Mammary epithelial cell (primary cell): ENCODE measurements at places on chromosomes 6 and 20. TPM values are rescaled to one million over a fixed set of nuclear protein-coding genes. Genes with fewer than 3 reads are reported as not detected.
A peak's percentile ranks its signal among the peaks of the same experiment; 100 is the strongest.

Gene SLC17A1
- total RNA-seq, result not detected

DNA sequence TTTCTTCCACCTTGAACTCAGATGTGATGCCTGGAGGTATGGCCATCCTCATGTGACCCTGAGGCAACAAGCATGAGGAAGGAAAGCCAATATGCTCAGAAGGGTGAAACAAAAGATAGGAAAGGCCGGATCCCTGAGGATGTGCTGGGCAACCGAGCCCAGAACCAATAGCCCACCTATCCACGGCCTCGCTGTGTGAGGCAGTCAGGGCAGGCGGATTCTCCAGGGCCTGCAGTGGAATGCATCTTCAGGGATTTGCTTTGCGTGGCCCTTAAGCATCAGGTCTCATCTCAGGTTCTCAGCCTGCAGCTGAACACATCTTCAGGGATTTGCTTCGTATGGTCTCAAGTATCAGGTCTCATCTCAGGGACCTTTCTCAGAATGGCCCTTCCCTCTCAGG lies 139.8 kb downstream of the ANKRD60 start:
- no peak for DNase-seq

DNA sequence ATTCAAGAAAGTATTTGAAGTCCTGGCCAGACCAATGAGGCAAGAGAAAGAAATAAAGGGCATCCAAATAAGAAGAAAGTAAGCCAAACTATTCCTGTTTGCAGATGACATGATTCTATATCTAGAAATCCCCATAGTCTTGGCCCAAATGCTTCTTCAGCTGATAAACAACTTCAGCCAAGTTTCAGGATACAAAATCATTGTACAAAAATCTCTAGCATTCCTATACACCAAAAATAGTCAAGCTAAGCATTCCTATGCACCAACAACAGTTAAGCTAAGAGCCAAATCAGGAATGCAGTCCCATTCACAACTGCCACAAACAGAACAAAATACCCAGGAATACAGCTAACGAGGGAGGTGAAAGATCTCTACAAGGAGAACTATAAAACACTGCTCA lies 60.1 kb upstream of the PHIP start:
- no peak for DNase-seq

Gene NKAPL
- 0.24 and 0.32 TPM in 2 replicates for total RNA-seq

DNA sequence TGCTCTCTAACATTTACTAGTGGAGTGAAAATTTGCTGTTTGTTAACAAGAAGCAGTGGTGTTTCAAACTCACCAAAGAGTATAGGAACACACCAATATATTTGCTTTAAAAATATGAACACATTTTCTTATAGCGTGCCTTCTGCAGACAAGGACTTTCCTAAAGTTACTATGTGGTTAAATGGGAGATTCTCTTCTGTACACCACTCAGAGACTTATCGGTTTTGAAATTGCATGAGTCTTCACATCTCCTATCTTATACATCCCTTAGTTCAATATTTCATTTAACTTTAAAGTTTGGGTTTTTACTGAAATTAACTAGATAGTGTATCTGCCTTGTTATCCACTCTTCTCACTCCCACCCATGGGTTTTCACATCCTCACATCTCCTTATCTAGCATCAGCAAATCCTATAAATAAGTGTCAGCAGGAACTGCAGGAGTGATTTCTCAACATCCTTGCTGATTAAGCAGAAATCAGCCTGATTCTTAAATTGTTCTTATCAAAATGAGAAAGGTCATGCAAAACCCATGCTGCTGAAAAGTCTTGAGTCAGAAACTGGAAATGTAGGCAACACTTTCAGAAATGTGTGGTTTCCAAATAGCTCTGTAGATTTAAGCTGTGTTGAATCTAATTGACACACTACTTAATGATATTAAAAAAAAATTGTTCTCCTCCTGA lies 1075.6 kb upstream of the GJE1 start:
- DNase-seq, result no peak

DNA sequence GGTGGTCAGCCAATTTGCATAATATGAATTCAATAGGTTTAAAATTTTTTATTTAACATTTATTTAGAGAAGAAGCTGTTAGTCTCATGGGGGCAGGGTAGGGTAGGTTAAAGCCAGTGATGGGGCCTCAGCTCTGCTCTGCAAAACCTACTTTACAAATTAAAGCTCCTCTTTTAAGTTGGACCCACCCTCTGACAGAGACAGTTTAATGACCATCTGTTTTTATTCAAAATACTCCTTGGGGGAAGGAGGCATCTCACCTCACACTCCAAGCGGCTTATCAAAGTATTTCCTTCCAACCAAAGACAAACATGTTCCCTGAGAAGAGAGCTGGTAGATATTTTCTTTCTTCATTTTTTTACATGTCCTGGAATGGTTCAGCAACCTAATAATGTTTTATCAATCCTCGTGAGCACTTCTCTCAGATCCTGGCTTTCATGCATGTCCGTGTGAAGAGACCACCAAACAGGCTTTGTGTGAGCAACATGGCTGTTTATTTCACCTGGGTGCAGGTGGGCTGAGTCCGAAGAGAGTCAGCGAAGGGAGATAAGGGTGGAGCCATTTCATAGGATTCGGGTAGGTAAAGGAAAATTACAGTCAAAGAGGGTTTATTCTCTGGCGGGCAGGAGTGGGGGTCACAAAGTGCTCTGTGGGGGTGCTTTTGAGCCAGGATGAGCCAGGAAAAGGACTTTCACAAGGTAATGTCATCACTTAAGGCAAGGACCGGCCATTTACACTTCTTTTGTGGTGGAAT lies 184.7 kb downstream of the GJA1 start:
- DNase-seq, result no peak

Gene VIP
- total RNA-seq, result not detected

- no peak for DNase-seq
These were observed 5.9 kb downstream of the TTLL2 start for GRCh38 chr6:167330750-167331149.

GRCh38 chr20:48003021-48003420 lies 217.7 kb upstream of the SULF2 start:
- DNase-seq, result no peak

DNA sequence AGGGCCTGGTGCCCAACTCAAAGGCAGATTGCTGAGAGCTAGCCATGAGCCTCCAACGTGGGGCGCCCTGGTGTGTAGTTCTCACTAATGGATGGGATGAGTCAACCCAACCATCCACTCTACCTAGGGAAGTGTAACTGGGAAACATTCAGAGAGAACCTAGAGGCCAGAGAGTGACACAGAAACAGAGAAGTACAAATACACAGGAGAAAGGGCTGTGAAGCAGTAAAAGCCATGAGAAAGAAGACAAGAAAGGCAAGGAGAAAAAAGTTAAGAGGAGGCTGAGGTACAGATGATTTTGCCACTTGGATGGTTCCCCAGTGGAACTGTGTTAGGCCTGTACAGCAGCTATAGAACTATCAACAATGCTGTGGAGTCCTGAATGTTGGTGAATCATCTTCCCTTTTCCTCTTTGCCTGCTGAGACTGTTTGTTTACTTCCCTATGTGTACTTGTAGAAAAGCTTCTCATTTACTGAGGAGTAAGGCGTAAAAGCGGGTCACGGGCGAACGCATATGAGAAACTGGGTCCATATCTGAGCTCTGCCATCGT lies 39.0 kb downstream of the MAN1A1 start:
- no peak for DNase-seq

- DNase-seq, result no peak
These were observed 78.7 kb downstream of the NCOA7 start for GRCh38 chr6:125869427-125869826.

- no peak for DNase-seq
These were observed 72.4 kb upstream of the TNFAIP3 start for GRCh38 chr6:137794516-137795201.

DNA sequence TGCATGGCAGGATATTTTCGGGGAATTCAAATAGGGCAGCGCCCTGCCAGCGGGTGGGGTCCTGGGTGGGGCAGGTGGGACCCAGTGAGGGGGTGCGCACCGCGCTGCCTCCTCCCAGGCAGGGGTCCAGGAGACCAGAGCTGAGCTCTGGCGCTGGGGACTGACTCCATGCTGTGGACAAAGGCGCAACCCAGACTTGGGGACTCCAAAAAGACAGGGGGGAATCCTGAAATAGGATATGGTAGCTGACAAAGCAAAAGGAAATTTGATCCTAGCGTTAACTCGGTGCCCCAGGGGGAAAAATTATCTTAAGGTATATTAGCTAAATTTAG lies 23.6 kb downstream of the TFAP2A start:
- no peak for DNase-seq

Gene NEURL2
- 2.1 and 4.0 TPM in 2 replicates for total RNA-seq

DNA sequence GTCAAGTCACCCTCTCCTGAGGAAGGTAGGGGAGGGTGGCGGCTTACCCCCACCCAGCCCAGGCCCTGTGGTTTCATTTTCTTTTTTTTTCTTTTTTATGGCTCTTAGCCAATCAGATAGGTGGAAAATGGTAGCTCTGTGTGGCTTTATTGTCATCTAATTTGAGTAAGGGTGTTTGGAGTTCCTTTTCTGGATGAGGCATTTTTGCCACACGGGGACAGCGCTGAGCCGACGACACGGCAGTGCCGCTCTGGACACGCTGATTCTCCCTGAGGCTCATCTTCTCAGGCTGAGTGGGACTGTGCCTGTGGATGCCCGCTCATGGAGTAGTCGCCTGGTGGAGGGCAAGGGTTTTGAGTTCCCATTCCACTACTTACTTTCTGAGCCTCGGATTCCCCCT lies 37.6 kb upstream of the ANGPT4 start:
- DNase-seq, result no peak

- DNase-seq, result peak; percentile 35
These were observed 3.4 kb downstream of the LINC00237 start for GRCh38 chr20:21102603-21103311.

Gene SLC24A3
- not detected in 2 replicates for total RNA-seq

Gene CST7
- not detected for total RNA-seq

Gene AFG1L
- 7.8 and 8.7 TPM in 2 replicates for total RNA-seq

DNA sequence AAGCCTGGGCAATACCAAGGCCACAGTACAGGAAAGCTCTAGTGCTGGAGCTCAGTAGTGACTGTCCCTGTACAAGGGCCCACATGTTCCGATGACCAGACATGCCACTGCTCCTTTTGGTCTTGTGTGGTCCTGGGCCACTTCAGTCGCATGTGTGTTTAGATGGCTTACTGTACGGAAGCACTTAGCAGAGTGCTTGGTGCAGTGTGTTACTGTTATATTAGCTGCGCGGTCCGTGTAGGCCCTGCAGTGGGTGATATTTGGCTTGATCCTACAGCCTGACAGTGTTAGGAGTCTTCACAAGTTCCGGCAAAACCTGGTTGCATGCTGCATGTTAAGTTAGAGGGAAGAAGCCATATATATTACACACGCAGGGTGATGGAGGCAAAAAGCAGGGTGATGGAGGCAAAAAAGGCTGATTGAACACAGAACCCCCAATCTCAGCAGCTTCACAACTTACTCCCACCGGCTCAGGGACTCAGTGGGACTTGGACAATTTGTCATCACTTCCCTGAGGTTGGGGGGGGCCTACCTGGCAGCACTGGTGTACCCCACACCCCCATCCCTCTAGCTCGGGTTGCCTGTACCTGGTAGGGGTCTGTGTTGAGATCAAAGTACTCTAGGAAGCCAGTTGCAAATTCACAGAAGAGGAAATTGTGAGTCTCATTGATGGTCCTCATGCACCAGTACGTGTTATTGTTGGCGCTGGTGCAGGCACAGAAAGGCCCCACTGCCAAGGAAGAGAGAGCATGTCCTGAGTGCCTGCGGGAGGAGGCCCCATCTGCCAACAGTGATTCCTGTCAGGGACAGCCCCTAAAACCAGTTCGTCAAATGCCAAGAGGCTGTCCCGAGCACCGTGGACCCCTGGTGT lies 122.6 kb downstream of the SULF2 start:
- DNase-seq, result no peak

Gene MROH8
- 0.21 and 1.3 TPM in 2 replicates for total RNA-seq

DNA sequence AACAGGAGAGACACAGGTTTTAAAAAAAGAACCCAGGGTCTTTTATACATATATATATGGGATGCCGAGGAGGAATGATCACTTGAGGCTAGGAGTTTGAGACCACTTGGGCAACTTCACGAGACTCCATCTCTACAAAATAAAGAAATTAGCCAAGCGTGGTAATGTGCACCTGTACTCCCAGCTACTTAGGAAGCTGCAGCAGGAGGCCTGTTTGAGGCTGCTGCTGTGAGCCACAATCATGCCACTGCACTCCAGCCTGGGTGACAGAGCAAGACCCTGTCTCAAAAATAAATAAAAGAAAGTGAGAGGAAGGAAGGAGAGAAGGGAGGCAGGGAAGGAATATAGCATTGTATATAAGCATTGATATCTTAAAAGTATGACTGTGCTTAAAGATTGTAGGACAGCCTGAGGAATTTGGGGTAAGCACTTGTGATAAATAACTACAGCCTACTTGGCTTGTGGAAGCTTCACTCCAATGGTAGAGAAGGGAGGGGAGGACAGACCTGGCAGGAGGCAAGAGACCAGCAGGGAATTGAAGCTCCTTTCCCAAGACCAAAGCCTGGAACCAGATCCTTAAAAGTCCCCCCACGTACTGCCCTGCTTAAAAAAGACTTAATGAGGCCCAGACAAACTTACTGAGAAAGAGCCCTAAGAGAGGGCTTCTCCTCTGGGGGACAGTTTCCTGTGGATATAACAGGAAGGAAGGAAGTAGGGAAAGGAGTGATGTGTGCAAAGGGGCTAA lies 2.5 kb upstream of the SNTA1 start:
- DNase-seq, result no peak

- no peak for DNase-seq
These were observed 110.1 kb upstream of the HDAC2 start for GRCh38 chr6:114080891-114081510.

DNA sequence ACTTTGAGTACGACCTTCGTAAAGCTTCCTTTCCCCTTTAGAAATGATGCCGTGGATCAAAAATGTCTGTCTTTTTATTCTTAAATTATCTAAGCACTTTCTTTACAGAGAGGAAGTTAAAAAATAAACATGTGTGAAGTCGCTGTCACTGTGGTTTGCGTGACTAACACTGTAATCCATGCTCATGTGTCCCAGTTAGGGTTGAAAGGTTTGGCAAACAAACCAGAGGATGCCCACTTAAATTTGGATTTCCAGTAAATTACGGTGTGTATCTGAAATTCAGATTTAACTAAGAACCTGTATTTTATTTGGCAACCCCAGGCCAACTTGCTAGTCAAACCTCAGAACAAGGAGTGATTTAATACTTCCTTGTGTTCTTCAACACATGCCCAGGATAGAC lies 21.1 kb downstream of the HLA-DRB1 start:
- DNase-seq, result no peak

- no peak for DNase-seq
These were observed 427.3 kb upstream of the FLRT3 start for GRCh38 chr20:14764511-14765369.
